Epithelial cell of alveolus of lung (primary cell): ENCODE measurements at places on chromosomes 6 and 20. TPM values are rescaled to one million over a fixed set of nuclear protein-coding genes. Genes with fewer than 3 reads are reported as not detected.

Gene ANKEF1
- total RNA-seq, result 0.52 and 0.72 TPM in 2 replicates

Gene CCN2
- total RNA-seq, result 135 and 208 TPM in 2 replicates

Gene BPIFB4
- total RNA-seq, result not detected in 2 replicates

Gene TRIM31
- total RNA-seq, result not detected in 2 replicates

Gene FRK
- total RNA-seq, result 0.32 and 0.52 TPM in 2 replicates

Gene LPIN3
- 3.4 and 13.9 TPM in 2 replicates for total RNA-seq

Gene JPH2
- total RNA-seq, result 0.16 and 0.39 TPM in 2 replicates

Gene GJA10
- total RNA-seq, result 0.13 TPM in 1 of 2 replicates, not detected in the other

Gene RIMS4
- total RNA-seq, result not detected in 2 replicates

Gene FAM184A
- total RNA-seq, result 0.26 and 0.48 TPM in 2 replicates

Gene KIFC1
- total RNA-seq, result 13.1 and 31.4 TPM in 2 replicates

Gene ACSS1
- total RNA-seq, result 3.0 and 3.2 TPM in 2 replicates

Gene ADGB
- not detected in 2 replicates for total RNA-seq

Gene PLCB4
- 0.16 and 1.7 TPM in 2 replicates for total RNA-seq
